ENCODE measurements at places on chromosomes 6 and 20.

DNA sequence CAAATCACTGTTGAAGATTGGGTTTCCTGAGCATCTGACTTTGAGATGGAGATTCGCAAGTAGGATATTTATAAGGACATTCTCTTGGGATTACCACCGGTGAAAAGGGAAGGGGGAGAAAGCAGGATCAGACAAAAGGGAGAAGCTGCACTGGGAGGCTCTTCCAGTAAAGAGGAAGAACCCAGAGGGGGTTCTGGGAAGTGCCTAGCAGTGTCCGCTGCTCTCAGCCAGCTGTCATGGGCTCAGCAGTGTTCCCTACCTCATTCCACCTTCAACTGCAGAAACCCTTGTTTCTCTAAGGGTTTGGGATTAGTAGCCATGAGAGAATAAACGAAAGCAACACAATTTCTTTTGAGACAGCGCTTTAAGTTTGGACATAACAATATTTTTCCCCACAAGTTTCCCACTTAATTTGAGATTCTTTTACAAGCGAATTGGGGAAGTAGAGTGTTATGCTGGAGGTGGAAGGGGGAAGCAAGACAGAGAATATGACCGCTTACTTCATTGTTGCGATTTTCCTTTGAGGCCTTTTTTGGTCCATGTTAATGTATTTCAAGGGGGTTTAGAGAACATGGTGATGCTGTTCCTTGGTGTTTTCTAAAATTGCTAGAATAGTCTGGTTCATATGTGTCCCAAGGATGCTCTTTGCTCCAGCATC, 154.5 kb upstream of the SCGN start:
- no peak for DNase-seq

- no peak for DNase-seq
Measured at GRCh38 chr6:71284785-71285184, 3.8 kb upstream of the OGFRL1 start.

GRCh38 chr6:7313505-7314165, 636 bp upstream of the SSR1 start:
- no peak for DNase-seq

DNA sequence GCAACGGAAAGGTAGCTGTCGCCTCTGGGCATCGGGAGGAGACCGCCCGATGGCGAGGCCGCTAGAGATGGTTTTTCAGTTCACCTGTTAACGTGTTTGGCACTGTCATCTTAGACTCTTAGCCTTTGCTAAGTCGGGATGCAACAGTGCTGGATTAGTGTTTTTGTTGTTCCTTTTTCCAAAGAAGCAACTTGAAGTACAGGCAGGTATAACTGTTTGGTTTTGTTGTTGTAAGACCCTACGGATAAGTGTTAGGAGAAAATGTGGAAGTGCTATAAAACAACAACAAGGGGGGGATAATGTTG, 723 bp downstream of the MANEA start:
- no peak for DNase-seq

DNA sequence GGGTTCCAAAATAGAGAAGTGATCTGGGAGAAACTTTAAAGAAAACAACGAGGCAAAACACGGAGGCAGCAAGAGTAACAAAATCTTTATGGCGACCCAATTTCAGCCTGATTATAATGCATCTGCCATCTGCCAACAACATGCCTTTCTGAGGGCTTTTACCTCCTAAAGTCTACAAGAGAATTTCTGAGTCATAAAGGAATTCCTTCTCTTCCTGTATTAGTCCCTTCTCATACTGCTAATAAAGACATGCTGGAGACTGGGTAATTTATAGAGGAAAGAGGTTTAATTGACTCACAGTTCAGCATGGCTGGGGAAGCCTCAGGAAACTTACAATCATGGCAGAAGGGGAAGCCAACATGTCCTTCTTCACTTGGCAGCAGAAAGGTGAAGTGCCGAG, 226.6 kb downstream of the HACE1 start:
- DNase-seq = no peak

DNA sequence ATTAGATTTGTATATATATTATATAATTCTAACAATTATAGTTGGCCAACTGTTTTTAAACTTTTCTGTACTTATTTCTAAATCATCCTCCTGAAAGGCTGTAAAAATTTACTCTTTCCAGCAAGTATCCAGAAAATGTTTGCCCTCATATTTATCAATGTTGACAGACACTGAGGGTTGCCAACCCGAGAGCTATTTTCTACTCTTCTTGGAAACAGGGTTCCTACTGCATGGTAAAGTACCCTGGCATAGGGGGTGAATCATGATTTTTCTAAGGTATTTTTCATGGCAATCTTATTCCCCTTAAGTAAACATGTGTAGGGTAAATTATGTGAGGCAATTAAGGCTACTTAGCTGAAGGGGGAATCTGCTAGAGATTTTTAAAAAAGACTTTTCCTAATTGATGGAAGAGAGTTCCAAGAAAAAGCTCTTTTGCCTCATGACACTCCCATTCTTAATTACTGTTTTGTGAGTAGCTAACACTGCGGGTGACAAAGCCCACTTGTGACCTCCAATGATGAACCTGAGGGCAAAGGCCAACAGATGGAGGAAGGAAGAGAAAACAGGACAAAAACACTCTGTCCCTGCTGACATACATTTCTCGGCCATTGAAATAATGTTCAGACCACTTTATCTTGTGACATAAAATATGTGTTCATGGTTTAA, 37.9 kb downstream of the GPX5 start:
- no peak for DNase-seq

DNA sequence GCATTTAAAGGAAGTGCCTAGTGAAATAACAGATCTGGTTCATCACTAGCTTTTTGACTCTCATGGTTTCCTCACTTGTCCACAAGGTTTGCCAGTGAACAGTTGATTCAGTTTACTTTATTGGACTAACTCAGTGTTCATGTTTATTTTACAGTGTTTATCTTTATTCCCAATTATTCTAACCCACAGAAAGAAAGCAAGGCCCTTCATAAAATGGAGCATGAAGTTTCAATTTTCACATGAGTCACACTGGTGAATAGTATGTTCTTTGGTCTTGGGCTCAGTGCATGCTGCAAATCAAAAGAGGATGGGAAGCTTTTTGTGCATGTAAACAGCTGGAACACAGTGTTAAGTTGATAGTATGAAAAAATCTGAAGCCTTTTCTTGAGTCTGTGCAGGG, 217.6 kb upstream of the HDDC2 start:
- DNase-seq = no peak

- no peak for DNase-seq
Measured at GRCh38 chr6:39100358-39100757, 14.6 kb downstream of the SAYSD1 start.

GRCh38 chr6:70954750-70955149, 2.1 kb downstream of the B3GAT2 start:
- no peak for DNase-seq

DNA sequence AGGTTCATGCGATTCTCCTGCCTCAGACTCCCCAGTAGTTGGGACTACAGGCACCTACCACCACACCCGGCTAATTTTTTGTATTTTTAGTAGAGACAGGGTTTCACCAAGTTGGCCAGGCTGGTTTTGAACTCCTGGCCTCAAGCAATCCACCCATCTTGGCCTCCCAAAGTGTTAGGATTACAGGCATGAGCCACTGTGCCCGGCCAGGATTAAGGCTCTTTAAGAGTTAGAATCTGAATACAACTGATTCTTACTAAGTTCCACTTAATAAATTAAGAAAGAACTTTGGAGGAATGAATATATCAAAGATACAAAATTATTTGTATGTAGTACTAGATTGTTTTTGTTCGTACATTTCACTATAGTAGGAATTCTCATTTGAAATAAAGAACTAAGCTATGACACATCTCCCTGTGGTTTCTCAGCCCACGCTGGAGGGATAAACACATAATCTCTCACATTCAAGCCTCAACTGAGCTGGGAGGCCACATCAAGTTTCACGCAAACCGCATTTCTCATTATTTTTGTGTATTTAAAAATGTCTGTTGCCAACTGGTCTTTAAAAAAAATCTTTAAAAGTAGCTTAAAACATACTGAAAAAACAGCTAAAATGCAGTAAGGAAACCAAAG, 34.2 kb downstream of the DTNBP1 start:
- no peak for DNase-seq

- no peak for DNase-seq
Measured at GRCh38 chr6:163645560-163645959, 231.0 kb downstream of the QKI start.

GRCh38 chr6:8821981-8822381, 386.6 kb upstream of the SLC35B3 start:
- DNase-seq = no peak

GRCh38 chr6:167846997-167847606, 20.4 kb downstream of the AFDN start:
- DNase-seq = no peak

DNA sequence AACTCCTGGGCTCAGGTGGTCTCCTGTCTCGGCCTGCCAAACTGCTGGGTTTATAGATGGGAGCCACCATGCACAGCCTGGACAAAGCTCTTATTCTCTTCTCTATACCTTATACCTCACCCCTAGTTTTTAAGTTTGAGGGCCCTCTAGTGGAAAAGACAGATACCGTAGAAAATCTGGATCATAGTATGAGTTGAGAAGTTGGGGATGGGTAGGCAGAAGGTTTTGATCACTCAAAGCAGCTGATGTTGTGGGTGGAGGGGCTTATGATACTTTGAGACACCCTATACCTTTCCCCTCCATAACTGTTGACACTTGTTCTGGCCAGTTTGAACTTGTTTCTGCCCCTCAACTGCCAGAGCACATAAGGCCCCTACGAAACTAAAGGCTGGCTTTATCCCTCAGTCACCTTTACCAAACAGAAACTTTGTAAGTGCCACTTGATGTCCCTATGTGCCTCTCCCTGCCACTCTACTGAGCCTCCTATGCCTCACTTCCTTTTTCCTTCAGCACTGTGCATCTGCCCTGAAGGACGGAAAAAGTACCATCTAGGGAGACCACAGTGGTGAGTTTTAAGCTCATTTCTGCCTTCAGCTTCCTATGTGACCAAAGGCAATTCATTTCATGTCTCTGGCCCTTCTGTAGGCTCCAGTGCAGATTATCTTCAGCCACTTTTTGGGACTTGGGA, 28.6 kb downstream of the RALY start:
- peak; percentile 46 for DNase-seq

- DNase-seq = no peak
Measured at GRCh38 chr6:123489589-123489988, 147.2 kb downstream of the TRDN start.

DNA sequence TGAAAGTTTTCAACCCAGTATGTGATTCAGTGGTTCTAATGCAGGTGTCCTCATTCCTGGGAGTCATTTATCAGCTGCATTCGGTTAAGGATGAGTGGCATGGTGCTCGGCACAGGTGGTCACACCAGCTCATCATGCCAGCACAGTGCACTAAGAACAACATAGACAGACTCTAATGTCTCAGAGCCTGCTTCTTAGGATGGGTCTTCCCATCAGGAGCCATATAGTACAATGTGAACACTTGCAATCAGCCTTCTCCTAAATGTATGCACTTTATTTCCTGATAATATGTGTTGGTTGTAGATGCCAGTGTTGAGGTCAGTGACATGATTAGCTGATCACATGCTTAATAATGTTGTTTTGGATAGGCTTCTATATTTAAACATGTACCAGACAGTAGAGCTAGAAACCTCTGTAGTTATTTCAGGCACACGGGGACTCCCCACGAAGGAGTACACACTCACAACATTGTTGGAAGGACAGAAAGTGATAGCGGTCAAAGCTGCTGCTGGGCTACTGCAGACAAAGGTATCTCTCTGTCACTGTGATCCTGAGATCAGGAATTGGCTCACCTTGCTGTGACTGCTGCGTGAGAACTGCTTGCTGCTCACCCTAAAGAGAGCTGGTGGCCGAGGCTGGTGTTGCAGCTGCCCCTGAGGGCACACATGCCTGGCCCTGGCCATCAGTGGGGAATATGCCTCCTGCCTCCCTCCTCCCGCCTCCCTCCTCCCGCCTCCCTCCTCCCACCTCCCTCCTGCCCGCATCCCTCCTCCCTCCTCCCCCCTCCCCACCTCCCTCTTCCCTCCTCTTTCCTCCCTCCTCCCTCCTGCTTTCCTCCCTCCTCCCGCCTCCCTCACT, 195.4 kb downstream of the SMOC2 start:
- no peak for DNase-seq

DNA sequence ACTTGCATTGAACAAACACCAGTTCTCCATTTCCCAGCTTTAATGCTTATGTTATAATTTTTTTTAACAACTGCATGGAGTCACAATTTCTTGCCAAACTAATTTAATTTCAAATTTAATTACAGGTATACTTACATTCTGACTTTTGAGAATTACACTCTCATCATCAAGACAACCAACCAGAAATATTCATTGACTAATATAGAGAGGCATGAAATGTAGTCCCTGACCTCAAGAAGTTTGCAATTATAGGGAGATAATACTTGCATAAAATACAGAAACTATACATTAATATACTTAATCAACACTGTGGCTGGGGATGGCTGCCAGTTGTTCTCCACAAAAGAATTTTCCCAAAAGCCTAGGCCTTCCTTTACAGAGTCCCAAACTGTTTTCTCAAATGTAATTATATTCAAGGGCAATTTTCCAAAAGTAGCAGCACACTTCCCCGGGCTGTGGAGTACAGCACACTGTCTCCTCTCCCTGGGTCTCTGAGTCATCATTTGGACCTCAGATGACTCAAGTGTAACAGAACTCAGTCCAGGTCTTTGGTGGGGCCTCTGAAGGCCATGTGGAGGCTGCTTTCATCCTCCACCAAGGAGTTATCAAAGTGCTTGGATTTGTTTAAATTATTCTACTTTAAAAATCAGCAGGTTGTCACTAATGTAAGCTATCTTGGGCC, 114.1 kb downstream of the KIF16B start:
- peak; percentile 44 for DNase-seq

DNA sequence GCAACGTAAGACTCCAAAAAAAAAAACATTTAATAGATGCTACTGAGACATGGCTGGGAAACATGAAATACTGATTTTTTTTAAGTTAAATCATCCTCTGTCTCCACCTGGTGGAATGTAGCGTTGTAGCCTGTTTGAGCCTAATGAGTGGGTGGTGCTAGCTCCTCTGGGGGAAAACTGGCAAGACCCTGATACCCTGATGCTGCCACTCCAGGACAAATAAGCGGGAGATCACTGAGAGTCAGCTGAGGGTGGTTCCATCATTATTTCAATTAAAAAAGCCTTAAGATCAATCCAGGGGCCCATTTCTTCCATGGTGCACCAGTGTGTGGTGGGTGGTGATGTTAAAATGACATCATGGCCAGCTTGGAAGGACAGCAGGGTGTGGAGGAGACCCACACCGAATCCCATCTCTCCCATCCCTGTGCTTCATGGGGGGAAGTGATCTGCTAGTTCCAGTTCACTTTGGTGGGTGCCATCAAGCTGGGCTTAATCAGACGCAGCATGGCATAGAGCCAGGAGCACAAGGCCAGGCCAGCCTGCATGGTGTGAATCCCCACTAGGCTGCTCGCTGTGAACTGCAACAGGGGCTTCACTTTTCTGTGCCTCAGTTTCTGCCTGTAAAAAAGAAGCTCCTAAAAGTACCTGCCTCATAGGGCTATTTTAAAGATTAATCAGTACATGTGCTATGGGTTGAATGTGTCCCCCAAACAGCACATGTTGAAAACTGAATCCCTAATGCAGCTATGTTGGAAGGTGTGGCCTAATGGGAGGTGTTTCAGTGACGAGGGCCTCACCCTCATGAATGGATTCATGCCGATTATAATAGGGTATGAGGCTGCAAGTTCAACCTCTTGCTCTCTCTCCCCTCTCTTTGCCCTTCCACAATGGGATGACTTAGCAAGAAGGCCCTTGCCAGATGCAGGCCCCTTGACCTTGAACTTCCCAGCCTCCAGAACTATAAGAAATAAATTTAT, 13.0 kb upstream of the MRPS10 start:
- DNase-seq = peak; percentile 48

All from ACHN (cell line).